ENCODE measurements at places on chromosomes 16 and 17.

DNA sequence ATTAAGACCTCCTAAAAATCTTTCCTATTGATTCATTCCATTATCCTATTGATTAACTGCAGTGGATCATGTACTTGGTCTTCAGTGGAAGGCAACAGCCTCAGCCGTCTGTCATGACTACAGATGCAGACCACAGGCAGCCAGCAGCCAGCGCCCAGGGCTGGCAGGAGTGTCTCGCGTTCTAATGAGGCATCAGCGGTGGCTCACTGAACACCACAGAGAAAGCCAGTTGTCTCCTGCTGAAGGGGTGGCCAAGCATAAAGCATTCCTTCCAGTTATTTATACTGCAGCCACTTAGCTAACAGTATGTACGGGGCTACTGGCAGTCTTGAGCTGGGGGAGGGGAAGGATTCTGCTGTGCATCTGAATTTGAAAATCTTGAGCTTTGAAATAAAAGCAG is 214.3 kb downstream of the IRX3 start:
- ATAC-seq: no peak

GRCh38 chr16:22264786-22265185 is 32.4 kb upstream of the POLR3E start:
- peak; percentile 63 for ATAC-seq

DNA sequence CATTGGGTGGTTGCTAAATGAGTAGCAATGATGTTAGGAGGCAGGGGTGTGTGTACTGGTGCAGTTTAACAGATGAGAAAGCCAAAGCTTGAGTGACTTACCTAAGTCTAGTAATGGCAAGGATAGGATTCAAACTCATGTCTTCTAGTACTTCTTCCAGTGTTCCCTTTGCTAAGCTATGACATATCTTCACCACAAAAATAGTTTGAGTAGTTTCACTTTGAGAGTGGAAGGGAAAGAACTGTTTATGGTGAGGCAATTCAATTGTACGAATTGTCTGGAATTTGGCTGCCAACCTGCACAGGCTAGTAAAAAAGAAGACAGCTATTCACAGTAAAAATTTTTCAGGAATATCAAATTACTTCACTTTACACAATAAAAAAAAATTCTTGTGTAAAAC is 138.0 kb downstream of the NLK start:
- no peak for ATAC-seq

GRCh38 chr16:80250381-80250780 is 290.4 kb upstream of the DYNLRB2 start:
- no peak for ATAC-seq

DNA sequence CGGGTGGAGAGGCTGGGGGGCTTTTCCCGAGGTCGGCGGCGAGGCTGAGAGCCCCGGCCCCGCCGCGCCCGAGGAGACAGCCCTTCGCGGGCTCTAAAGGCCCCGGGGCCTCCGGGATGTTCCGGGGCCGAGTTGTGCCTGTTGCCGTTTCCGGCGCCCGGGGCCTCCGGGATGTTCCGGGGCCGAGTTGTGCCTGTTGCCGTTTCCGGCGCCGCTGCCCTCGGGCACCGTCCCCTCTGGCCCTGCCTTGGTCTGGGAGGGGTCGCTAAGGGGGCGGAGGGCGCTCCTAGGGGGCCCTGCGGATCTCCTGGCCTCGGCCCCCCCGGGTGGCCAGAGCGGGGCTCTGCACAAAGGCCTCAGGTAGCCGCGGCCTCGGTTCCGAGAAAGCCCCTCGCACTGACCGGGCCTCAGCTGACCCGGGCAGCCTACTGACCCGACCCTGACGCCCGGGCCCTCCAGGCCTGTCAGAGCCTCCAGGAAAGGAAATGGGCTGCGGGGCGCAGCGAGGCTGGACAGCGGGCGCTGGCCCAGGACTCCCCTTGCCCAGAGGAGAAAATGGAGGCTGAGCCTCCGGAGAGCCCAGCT is 24.2 kb downstream of the ACTG1 start:
- ATAC-seq: no peak

All from SK-N-SH treated with all-trans-retinoic acid at 6 μM for 48 hours (cell line).